Omental fat pad (tissue), 4 donors: ENCODE measurements at places on chromosomes 16 and 17. TPM values are rescaled to one million over a fixed set of nuclear protein-coding genes. Genes with fewer than 3 reads are reported as not detected.

Gene PDIA2
- 2.7 TPM for total RNA-seq

DNA sequence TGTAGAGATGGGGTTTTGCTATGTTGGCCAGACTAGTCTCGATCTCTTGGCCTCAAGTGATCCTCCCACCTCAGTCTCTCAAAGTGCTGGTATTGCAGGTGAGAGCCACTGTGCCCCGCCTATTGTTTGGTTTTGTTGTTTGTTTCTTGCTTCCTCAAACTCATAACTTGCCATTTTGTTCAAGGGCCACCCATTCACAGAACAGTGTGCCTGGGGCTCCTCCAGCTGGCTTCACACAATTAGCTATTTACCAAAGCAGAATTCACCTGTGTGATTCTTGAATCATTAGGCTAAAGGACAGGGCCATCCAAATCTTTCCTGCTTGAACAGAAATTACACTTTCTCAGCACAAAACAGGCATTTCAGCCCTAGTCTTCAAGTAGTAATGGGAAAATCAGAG, 7.2 kb downstream of the ABHD15 start:
- DNase-seq, result no peak

DNA sequence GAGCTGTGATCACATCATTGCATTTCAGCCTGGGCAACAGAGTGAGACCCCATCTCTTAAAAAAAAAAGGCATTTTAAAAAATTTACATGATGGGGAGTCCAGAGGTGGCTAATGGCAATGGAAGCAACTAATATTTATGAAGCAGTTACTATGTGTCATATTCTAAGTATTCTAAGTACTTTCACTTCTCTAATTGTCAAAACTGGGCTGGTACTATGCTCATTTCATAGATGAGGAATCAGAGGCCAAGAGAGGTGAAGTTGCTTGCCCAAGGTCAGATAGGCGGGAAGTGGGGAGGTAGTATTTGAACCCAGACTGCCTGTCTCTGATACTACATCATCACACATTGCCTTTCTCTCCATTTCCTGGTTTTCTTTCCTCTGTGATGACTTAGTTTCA, 50.7 kb downstream of the SLC5A11 start:
- DNase-seq, result no peak

Gene NXPH3
- total RNA-seq, result 7.4 TPM

GRCh38 chr17:39487946-39488345, 26.7 kb downstream of the CDK12 start:
- no peak for DNase-seq

DNA sequence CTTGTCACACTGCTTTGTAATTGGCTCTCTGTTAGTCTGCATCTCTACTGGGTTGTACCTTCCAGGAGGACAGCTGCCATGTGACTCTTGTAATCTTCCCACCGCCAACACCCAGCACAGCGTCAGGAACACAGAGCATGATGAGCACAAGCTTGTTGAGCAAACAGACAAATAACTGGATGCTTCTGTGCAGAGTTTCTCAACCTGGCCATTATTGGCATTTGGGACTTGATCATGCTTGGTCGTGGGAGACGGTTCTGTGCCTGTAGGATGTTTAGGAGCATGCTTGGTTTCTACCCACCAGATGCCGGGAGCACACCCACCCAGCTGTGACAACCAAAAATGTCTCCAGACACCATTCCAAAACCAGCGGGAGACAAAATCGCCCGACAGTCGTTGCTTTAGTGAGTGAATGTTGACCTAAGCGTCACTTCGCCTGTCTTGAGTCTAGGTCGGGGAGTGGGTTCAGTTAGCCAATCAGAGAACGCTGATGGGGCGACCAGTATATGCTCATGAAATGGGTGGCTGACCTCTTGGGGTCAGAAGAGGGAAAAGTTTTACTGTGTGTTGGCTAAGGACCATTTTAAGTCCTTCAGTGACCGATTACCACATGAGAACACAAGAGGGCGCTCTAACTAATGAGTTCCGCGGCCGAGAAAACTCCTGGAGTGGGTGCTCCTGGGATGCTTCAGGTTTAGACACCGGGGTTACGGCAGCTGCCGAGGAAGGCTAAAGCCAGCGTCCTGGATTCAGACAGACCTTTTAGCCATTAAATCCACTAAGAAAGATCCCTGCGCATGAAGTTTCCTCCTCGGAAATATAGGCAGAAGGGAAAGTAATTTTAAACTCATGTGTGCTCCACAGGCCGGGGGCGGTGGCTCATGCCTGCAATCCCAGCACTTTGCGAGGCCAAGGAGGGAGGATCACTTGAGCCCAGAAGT, 57.8 kb upstream of the TEX2 start:
- no peak for DNase-seq

GRCh38 chr17:72372185-72372584, 251.4 kb downstream of the SOX9 start:
- no peak for DNase-seq

Gene RPS6KB1
- 38.1 TPM for total RNA-seq

- no peak for DNase-seq
Observed at GRCh38 chr17:35942588-35943186, 826 bp downstream of the LYZL6 start.

- no peak for DNase-seq
Observed at GRCh38 chr16:78780808-78781207, 681.4 kb downstream of the WWOX start.

- no peak for DNase-seq
Observed at GRCh38 chr16:27586711-27587110, 36.8 kb downstream of the KATNIP start.

- no peak for DNase-seq
Observed at GRCh38 chr17:40522250-40522960, 21.0 kb upstream of the TNS4 start.

DNA sequence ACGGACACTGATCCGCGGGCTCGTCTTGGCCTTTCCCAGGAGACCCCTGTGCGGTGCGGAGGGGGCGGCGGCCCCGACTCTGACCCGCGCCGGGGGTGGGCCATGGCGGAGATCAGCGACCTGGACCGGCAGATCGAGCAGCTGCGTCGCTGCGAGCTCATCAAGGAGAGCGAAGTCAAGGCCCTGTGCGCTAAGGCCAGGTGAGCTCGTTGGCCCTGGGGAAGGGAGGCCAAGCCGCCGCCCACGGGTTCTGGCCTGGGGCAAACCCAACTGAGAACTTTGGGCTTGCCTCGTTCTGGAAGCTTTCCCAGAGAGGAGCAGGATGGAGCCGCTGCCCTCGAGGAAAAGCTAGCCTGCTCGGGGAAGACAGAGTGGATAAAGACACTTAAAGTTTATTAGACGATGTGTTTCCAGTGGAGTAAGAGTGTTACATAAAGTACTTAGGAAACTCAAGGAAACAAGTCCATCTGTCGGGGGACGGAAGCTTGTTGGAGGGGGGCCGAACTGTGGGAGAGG, 540 bp downstream of the PPP4C start:
- no peak for DNase-seq

GRCh38 chr16:59567496-59567895, 833.4 kb upstream of the GOT2 start:
- DNase-seq, result no peak

- DNase-seq, result no peak
Observed at GRCh38 chr16:65665586-65665985, 543.7 kb upstream of the CDH11 start.

Gene CCL14
- 29.0 TPM for total RNA-seq

GRCh38 chr16:12010388-12011251, 34.1 kb downstream of the SNX29 start:
- no peak for DNase-seq

DNA sequence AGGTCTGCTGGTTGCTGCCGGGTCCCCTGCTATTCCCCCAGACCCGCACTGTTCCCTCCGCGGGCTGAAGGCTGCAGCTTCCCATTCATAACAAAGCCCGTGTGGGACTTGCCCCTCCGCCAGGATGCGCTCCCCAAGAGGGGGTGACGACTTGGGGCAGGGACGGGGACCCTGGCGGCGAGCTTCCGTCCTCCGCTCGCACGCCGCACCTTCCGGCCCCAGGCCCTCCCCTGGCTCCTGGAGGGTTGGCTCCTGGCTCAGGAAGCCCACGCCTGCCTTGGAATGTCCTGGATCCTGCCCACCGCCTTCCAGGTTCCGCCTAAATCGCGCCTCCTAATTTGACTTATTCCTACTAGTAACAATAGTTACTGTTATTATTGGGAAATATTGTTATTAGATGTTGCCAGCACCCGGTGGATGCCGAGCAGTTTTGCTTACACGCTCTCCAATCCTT, 1.1 kb upstream of the TFAP4 start:
- DNase-seq, result no peak

Gene COG4
- total RNA-seq, result 59.1 TPM

DNA sequence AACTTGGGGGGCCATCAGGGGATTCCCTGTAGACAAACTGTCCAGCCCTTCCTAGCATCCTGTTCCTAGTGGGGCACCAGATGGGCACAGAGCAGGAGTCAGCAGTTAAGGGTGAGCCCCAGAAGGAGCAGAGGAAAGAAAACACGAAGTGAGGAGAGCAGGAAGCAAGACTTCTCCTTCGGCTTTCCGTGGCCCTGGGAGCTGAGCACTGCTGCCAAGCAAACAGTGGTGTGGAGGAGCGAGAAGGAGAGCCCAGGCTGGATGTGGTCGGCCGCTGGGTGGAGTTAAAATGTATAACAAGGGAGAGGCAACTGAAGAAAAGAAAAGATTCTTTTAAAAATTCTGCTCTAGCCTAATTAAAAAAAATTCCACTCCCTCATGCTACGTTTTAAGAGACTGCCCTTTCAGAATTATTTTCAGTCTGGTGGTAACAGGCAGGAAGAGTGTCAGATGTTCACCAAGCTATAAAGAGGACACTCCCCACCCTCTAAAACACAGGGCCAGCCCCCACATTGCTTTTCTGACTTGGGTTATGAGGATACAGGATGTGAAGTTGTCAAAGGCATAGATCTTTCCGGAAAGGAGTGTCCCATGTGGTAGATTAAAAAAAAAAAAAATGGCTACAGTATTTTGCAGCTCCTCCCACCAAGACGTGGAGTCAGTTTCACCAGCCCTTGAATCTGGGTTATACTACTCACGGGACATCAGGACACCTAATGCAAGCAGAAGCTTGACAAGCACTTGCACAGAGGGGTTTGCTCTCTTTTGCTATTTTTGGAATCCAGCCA, 74.9 kb upstream of the ZFHX3 start:
- no peak for DNase-seq

- no peak for DNase-seq
Observed at GRCh38 chr16:83705856-83706255, 101.9 kb upstream of the HSBP1 start.

Gene NPW
- 0.48 TPM for total RNA-seq

DNA sequence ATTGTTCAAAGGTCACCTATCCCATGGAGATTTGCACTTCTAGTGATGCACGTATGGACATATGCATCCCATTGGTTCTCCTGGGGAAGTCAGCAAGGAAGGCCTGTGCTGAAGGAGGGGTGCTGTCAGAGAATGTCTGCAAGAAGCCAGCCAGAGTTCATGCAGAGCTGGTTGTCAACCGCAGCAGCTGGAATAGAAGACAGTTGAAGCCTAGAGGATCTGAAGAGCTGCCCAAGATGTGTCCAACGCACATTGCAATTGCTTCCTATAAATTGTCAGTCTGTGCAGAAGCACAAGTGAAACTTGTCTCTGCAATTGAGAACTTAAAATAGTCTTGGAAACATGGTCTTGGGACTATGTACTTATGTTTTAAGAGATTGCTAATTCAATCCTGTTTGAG, 82.1 kb upstream of the CNTNAP4 start:
- DNase-seq, result no peak

Gene PLCG2
- total RNA-seq, result 8.3 TPM

GRCh38 chr16:75957870-75958269, 231.6 kb upstream of the CPHXL start:
- DNase-seq, result no peak

Gene SLFN14
- not detected for total RNA-seq

DNA sequence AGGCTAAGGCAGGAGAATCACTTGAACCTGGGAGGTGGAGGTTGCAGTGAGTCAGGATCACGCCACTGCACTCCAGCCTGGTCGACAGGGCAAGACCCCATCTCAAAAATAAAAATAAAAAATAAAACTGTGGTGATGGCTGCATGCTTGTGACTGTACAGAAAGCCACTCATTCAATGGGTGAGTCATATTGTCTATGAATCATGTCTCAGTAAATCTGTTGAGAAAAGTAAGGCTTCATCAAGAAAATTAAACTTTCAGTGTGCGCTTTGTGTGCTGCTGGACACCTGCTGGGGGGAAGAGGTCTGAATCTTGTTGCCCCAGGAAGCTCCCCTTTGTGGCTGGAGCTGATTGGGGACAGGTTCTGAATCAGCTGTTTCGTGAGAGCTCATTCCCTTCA, 11.3 kb downstream of the NUBP1 start:
- no peak for DNase-seq

GRCh38 chr17:83152745-83153611, 73.6 kb downstream of the METRNL start:
- no peak for DNase-seq

- no peak for DNase-seq
Observed at GRCh38 chr17:21218101-21218500, 4.1 kb upstream of the TMEM11 start.

- DNase-seq, result no peak
Observed at GRCh38 chr17:55588446-55589242, 77.4 kb upstream of the SMIM36 start.

DNA sequence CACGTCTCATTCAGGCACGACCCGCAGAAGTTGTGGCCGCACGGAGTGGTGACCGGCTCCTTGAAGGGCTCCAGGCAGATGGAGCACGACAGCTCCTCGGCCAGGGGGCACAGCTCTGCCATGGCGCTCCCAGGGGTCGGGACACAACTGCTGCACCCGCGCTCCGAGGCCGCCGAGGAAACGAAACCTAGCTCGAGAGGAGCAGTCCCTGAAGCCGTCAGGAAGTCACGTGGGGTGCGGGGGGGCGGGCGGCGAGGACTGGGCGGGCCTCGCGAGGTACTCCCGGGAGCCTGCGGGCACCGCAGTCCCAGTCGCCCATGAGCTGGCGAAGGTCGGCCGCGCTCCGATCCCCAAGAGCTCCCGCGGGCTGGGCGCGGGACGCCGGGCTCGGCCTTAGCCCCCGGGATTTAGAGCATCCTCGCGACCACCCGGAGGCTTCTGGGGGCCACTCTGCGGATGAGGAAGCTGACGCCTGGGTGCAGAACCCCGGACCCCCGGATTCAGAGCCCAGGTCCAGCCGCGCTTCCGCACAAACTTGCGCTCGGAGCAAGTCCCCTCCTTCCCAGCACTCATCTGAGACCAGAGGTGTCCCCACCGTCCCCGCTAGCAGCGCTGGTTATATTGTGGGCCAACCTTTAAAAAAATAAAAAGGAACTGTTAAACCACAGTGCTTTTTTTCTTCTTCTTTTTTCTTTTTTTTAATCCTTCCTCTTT, at the start of gene TRIM25:
Gene TRIM25, minus strand, starts transcription at position 183 of the 714 bp plus-strand sequence. Its CDS starts 61 bp downstream, at position 122.
- DNase-seq, result peak; percentile 85

Gene RNF222
- not detected for total RNA-seq

Gene MPO
- total RNA-seq, result 0.19 TPM

DNA sequence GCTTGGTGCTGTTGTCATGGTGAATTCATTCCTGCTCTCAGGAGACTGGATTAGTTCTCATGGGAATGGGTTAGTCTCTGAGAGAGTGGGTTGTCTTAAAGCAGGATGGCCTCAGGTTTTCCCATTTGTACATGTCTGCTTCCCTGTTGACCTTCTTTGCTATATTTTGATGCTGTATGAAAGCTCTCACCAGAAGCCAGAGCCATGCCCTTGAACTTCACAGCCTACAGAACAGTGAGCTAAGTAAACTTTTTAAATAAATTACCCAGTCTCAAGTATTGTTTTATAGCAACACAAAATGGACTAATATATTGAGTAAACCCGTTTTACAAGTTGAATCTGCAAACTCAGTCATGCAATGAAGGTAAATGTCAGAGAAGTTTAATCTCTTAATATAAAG, 66.8 kb downstream of the CDRT15 start:
- DNase-seq, result no peak

Gene ZFPM1
- 1.9 TPM for total RNA-seq
